Spleen (tissue), 13 donors: ENCODE measurements at places on chromosomes 6 and 20. TPM values are rescaled to one million over a fixed set of nuclear protein-coding genes. Genes with fewer than 3 reads are reported as not detected.

GRCh38 chr6:170208182-170208601, 82.7 kb downstream of the DLL1 start:
- DNase-seq: peak; percentile 64

GRCh38 chr6:1144842-1145767, 166.8 kb upstream of the FOXQ1 start:
- DNase-seq: no peak

DNA sequence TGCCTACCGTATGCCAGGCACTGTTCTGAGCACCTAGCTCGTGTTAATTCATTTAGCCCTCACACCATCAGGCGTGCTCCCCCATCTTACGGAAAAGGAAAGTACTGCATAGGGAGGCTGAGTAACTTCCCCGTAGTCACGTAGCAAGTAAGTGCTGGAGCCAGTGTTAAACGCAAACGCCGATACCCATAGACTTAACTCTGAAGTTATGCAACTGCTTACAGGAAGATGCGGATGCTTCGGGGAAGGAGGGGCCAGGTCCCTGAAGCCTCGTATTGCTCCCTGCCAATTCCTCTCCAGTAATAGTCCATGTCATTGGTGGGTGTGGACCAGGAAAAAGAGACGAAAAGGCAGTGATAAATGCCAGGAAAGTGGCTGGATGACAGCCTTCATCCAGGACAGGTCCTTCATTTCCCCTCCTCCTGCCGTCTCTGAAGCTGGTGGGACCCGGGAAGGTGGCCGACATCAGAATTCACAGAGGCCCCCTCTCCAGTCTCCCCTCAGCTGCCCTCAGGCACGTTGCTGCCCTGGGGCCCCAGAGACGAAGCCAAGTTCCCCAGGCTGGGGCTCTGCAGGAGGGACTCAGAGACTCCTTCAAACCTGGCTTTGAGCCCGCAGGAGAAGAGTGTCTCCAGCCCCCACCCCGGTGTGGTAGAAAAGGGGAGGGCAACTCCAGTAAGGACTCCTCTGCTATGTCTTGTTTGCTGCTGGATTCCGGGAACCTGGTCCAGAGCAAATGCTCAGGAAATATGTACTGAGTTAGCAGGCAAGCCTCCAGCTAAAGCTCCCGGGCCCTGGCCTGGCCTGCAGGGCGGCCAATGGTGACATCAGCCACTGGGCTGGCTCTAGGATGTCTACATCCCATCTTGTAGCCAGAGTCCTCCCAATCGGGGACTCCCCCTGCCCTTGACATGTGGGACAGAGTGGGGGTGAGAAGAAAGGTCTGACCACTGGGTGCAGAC, 37.8 kb downstream of the RAB44 start:
- DNase-seq: peak; percentile 67

- no peak for DNase-seq
These were observed 8.0 kb upstream of the BCAS1 start for GRCh38 chr20:54078296-54078984.

DNA sequence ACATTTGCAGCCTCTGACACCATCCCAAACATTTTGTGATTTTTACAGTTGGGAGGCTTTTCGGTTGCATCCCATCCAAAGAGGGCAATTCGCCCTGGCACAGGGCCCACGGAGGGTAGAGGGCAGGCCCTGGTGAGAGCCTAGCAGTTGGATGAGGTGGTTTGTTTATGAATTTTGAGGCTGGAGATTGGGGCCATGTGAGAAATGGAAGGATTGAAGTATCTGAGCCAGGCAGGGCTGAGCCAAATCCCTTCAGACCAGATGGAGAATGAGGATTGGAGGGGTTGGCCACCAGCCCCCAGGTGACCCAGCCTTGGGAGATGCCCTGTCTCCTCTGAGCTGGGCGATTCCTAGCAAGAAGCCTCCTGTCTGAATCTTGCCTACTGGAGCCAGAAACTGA, 52.6 kb upstream of the CCDC167 start:
- no peak for DNase-seq

DNA sequence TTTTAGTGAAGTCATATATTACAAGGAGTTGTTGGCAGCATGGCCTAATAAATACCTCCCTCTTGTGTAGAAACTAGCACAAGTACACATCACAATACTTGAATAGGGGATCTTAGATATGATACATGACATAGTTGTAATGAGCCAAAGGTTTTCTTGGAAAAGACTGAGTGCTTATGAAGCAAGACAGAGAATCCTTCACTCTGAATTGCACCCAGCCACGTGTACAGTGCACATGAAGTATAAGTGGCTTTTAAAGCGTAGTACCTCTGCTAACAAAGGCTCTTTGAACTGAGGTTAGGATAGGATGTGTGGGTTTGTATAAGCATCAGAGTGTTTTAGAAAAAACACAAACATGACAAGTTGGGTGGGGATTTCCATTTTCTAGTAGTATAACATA, 145.5 kb upstream of the STMND1 start:
- no peak for DNase-seq

- DNase-seq: no peak
These were observed 70.5 kb upstream of the SULF2 start for GRCh38 chr20:47855799-47856198.

DNA sequence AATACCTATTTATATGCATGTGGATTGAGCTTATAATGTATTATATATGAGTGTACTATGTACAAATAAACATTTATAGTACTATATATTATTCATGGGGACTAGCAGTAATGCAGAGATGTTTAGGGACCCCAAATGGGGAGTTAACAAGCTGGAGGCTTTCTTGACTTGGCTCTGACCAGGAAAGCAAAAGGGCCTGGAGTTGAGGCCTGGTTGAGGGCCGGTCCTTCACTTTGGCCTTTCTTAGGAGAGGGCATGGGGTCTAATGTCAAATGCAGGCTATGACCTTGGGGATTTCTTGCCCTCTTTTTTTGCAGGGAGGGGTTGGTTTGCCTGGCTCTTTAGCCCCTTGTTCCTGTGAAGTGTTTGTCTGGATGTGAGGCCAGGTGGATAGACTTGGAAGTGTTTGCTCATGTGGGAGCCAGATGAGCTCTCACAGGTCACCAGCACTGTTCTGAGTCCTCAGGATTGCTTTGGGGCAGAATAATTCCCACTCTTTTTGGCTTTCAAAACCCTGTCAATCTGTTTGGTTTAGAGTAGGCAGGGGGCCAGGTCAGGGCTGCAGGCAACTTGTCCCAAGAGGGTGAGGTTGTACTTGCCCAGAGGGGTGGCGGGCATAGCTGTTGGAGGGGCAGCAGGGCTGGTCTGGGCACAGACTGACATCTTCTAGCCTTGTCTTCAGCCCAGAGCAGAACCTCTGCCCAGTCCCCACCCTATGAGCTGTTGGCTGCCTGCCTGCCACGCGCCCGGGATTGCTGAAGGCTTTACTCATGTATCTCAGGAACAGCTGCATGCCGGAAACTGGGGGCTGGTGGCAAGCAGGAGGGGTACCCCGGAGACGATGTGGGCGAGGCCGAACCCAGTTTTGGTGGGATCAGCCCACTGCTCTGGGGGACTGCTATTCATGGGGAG, 14.6 kb downstream of the TJAP1 start:
- DNase-seq: no peak

DNA sequence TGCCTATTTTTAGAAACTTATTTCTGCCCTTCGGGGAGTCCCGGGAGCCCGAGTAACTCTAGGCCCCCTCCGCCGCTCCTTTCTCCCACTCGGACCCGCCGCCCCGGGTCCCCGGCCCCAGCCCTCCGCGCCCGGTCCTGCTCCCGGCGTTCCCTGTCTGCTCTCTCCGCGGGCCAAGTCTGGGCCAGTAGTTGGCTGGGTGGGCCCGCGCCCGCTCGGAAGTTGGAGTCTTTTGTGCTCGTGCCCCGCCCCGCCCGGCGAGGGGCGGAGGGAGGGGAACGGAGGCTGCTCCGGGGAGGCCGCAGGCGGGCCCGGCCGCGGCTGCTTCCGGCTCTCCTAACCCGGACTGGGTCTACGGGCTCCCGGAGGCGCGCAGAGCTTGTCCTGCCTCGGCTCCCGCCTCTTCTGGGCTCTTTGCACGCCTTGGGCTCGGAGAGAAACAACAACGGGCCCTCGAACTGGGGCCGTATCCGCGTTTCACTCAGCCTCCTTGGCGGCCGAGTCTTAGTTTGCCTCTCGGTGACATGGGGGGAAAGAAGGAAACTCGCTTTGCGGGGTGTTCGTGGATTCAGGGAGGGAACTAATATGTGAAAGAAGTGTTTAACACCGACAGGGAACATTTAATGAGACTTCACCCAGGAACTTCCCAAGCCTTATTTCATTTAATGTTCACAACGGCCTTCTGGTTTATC, 657 bp downstream of the RALY start:
- peak; percentile 98 for DNase-seq

- DNase-seq: no peak
These were observed 6.0 kb upstream of the TJAP1 start for GRCh38 chr6:43471399-43471798.

DNA sequence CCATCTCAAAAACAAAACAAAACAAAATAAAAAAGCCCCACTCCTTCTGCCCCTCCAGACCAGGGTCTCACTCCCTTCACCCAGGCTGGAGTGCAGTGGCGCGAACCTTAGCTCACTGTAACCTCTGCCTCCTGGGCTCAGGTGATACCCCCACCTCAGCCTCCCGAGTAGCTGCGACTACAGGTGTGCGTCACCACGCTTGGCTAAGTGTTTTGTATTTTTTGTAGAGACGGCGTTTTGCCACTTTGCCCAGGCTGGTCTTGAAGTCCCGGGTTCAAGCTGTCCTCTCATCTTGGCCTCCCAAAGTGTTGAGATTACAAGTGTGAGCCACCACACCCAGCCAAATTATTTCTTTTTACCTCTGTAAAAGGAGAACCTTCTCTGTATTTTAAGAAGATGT, 110.1 kb downstream of the NCOA3 start:
- DNase-seq: no peak

DNA sequence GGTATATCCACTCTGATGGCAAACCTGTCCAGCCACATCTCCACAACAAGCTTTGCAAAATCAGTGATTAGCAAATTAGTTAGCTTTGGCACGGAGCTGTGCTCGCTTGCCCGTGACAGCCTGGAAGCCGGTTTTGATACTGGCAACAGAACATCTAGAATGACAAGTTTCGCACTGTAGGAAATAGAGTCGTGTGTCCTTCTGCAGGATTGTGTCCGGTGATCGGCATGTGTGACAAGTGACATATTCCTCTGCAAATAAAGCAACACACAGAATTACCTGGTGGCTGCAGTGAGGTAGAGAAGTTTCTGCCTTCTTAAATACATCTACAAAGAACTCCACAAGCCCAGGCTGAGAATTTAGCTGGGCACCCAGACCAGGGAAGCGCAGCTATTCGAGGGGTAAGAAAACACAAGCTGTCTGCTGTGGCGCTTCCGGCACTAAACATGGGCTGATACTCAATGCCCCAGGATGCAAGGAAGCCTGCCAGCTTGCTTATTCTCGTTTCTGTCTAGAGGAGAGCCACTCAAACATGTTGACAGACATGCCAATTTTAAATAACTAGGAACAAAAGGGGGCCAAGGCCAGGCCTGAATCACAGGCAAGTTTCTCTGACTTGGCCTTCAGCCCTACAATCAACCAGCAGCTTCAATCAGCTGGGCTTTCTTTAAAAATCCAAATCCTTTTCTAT, 22.2 kb downstream of the EIF2S2 start:
- DNase-seq: no peak

DNA sequence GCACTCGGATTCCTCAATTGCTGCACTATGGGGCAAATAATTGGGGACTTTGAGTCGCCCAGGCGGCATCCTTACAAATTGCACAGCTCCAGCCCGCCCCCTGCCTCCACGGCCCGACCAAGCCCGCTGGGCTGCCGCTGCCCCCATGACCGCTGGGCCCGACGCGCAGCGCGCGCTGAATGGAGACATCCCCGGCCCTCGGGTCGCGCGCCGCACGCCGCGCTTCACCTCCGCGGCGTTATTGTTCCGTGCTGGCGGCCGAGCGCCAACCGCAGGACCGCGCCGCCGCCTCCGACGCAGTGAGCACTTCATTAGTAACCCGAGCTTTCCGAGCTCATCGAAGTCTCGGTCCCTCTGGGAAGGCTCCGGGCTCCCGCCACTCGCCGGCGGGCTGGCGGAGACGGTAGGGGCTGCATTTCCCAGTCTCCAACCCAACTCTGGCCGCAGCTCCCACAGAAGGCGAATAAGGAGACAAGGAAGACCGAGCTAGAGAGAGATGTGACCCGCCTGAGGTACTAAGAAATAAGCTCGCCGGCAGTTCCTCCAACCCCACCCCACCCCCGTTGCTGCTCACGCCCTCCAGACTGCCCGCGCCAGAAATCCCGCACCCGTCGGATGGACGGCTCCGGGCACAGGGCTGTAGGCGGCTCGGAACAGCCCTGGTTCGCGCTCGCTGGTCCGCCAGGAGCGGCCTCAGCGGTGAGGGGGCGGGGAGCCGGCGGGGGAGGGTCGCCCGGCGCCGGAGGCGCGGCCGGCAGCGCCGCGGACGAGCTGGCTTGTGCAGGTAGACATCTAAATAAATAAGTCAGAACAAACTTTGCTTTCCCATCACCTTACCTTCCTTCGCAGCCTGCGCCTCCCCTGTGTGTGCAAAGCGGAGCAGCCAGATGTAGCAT, 703 bp downstream of the EPHA7 start:
- DNase-seq: peak; percentile 78

DNA sequence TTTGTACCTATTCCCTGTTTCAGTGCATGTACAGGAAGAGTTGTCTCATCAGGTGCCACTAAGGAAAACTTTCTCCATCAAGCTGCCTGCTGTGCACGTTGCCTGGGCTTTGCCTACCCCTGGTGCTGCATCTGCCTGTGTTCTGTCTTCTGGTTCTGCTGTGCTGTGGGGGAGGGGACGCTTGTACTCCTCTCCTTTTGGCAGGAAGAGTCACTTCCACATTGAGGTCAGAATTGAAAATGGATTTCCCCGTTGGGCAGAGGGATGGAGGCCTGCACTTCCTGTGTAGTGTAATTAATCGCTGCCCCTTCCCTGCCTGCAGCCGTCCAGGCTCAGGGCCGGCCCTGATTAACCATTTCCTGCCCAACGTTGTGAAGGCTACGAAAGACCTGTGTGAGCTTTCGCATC, 153.3 kb downstream of the SCML4 start:
- peak; percentile 82 for DNase-seq

- no peak for DNase-seq
These were observed 52.0 kb downstream of the FRK start for GRCh38 chr6:116008470-116009243.

Gene SLC22A23
- 19.3 TPM for total RNA-seq

Gene CLPSL2
- total RNA-seq: not detected

Gene GSTA3
- not detected for total RNA-seq

Gene RIPPLY2
- total RNA-seq: not detected

Gene ZNF311
- 1.1 TPM for total RNA-seq

Gene UNC5CL
- 1.7 TPM for total RNA-seq

Gene EHMT2
- total RNA-seq: 38.6 TPM

Gene BMP7
- total RNA-seq: 1.2 TPM

Gene BMP6
- total RNA-seq: 6.5 TPM

Gene ENPP4
- 21.1 TPM for total RNA-seq
